Breast epithelium (tissue), 4 donors: ENCODE measurements at places on chromosomes 13 and 19. TPM values are rescaled to one million over a fixed set of nuclear protein-coding genes. Genes with fewer than 3 reads are reported as not detected.

ZNF729 gene
- total RNA-seq, result not detected

SGCG gene
- total RNA-seq, result not detected

ZGLP1 gene
- total RNA-seq, result 4.4 TPM

DIRAS1 gene
- 3.7 TPM for total RNA-seq

ZNF345 gene
- total RNA-seq, result 13.6 TPM

UBE2L5 gene
- total RNA-seq, result not detected

CAPN12 gene
- 4.1 TPM for total RNA-seq

MCEMP1 gene
- total RNA-seq, result 1.0 TPM

SYCN gene
- total RNA-seq, result not detected

DMWD gene
- total RNA-seq, result 29.3 TPM

SIGLEC14 gene
- total RNA-seq, result 2.0 TPM

SH3GL1 gene
- total RNA-seq, result 52.5 TPM

ZNF584 gene
- 13.6 TPM for total RNA-seq

TINCR gene
- total RNA-seq, result 1.3 TPM

TMIGD2 gene
- total RNA-seq, result not detected

ZNF66 gene
- total RNA-seq, result 17.3 TPM
